Stimulated activated CD8-positive, alpha-beta memory T cell treated with anti-CD3 and anti-CD28 coated beads, Interleukin-15, amount 100 ng/mL, for 24 hours (primary cell): ENCODE measurements at places on chromosomes 12 and 14.

DNA sequence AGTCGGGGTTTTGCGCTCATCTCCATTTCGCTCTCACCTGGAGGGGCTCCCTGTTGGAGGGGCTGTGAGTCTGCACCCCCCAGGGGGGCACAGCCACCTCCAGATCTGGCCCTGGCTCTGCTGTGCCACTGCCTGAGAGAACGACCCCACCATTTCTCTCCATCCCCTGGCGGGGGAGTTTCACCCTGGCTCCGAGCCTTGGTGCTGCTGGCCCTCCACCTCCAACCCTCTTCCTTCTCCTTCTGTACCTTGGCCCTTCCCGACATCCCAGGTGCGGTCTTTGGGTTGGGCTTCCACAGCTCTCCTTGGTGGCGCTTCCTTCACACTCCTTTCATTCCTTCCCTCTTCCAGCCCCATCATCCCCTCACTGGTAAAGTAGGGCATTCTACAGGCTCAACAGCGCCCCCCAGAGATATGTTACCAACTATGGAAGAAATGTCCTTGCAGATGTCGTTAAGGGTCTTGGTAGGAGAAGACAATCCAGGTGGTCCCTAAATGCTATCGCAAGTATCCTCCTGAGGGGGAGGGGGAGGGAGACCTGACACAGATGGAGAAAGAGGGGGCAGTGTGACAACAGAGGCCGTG, 16.3 kb downstream of the SERPINA1 start:
- no peak for DNase-seq

GRCh38 chr14:33812601-33813000, 138.3 kb downstream of the EGLN3 start:
- no peak for DNase-seq

DNA sequence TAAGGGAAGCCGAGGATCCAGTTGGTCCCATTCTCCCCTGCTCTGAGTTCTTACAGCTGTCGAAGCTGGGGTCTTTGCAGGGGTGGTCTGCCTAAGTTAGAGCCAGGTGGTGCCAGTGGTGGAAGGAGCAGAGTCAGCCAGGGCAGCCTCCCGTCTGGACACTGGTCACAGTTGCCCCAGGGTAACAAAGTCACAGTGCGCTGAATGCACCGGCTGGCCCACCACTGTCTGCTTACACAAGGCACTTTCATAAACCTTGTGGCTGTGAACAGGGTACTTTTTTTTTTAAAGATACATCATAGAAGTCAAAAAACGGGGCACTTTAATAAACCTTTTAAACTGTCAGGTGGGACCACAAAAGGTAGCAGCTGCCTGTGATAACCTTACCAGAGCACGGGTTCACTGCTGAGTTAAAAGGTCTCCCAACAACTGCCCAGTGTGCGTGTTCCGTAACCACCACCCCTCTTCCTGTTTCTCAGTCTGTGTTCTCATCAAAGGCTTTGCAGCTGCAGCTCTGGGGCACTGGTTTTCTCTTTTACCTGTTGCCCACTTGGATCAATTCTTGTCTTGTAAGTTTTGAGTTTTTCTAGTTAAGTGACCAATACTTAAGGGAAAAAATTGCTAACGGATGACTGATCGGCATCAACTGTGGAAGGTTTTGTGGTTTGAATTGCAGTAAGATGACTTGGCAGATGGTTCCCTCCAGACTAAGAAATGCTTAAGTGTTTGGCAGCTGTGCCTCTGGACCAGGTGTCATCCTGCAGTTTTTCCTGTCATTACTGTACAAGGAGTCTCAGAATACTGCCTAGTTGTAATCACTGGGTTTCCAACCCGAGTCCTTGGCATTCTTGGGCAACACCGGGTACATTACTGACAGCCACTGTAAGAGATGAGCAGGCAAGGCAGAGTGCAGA, 55.9 kb downstream of the DYNC1H1 start:
- DNase-seq = no peak

GRCh38 chr14:22163051-22163450, 426.0 kb downstream of the DAD1 start:
- no peak for DNase-seq

- DNase-seq = no peak
These were observed 725.0 kb upstream of the FLRT2 start for GRCh38 chr14:84804895-84805294.

GRCh38 chr12:76199808-76200207, 115.3 kb upstream of the NAP1L1 start:
- DNase-seq = no peak

DNA sequence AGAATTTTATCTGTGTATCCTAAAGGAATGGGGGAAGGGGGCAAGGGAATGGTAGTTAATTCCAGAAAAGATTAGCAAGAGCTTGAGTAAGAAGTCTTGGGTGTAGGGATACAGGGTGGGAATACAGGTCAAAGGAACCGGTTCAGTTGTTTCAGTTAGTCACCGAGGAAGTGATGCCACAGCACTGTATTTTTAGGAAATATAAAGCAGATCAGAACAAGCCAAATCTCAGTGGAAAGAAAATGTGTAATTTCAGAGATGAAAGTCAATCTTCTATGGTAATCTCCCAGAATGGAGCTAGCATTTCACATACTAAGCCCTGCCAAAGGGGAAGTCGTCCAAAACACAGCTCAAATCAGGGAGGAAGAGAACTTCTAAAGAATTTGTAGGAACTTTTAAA, 4.7 kb upstream of the TUBA1C start:
- DNase-seq = no peak

- DNase-seq = no peak
These were observed 2.3 kb downstream of the ISCU start for GRCh38 chr12:108564724-108565123.

DNA sequence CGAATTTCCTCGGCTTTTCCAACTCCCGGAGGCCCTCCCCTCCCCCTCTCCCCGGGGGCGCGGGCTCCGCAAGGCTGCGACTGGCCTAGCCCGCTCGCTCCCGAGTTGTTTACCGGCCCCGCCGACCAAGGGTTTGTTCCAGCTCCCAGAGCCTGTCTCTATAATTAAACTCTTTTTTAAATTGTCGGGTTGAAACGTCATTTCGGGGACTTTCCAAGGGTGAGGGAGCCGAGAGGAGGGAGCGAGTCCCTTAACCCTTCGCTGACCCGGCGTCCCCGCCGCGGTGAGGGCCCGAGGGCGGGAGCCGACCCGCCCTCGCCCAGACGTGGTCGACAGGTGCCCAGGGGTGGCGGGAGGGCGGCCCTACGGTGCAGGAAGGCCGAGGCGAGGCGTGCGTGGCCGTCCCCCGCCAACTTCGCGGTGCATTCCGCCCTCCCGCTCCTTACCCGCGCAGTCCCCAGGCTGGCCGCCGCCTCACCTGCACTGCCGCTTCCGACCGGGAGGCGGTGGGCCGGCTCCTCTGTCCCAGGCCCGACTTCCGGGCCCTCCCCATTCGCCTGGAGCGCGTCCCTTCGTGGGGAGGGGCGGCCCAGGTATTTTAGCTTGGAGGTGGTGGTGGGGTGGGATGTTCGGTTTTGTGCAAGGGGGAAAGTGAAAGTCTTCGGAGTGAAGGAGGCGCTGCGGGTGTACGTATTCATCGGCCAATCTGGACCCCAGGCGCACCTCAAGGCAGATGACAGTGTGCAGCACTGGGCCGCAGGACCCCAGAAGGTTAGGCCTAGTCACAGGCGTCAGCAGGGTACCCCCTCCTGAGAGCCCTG, 2.9 kb upstream of the ZFP36L1 start:
- DNase-seq = peak; percentile 47

GRCh38 chr12:112750971-112751370, 40.6 kb upstream of the RPH3A start:
- DNase-seq = no peak

GRCh38 chr14:56581041-56581727, 1.6 kb downstream of the TMEM260 start:
- DNase-seq = no peak

DNA sequence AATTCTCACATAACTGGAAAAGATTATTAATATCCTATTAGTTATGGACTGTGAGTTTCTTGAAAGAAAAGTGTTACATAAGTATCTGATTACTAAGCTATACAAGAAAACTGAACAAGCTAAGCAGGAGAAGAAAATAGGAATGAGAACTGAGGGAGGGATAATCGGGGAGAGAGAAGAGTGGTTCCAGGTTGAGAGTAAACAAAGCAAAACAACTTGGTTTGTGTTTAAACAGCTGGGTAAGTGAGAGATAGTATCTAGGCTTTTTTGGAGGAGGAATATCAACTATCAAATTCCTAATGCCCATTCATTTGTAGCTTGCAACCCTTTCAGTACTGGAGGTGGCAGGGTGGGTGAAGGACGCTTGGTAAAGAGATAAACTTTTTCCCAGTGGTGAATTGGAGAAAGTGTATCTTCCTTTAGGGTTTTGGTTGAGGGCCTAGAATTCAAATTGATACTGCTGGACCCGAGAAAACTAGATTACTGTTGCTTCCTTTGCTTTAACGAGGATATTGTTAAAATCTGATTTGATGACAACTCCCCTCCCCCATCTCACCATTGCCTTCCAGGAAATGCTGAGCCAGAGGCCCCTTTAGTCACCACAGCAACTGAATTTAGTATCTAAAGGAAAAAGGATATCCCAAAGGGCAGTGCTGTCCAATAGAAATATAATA, 2.0 kb upstream of the SLC2A3 start:
- DNase-seq = no peak

DNA sequence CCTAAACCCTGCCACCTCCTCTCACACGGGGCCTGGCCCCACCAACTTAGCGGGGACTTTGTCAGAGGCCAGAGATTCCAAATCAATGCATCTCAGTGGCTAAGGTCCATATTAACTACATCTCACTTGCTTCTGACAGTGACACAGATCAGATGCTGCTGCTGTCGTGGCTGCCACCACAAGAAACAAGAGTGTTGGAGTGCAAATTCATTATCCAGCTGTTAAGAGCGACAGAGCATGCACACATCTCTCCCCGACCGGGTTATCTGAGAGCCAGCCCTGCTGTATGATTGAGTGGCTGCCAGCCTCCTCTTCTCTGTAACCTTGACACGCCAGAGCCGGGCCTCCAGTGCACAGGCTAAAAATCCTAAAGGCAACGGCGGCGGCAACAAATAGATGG, 40.2 kb downstream of the SPRING1 start:
- no peak for DNase-seq

DNA sequence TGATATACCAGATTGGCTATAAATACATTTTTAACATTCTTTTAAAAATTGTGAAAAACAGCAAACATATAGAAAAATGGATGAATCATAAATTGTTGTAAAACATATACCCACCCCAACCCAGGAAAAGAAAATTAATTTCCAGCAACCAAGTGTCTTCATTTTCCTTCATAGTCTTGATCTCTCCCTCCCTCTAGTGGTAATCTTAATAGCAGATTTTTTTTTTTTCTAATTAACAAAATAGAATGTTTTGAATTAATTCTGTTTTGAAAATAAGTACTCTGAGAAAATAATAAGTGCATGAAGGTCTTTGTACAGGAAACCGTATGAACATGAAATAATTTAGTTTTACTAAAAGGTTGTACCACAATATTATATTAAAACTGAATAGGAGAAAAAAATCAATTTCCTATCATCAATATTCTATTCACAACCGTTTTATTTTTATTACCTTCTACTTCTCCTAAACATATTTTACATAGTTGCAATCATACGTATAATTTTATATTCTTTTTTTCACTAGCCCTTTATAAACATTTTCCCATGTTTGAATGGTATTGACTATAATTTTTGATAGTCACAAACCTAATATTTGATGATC, 7.0 kb downstream of the ETNK1 start:
- no peak for DNase-seq

DNA sequence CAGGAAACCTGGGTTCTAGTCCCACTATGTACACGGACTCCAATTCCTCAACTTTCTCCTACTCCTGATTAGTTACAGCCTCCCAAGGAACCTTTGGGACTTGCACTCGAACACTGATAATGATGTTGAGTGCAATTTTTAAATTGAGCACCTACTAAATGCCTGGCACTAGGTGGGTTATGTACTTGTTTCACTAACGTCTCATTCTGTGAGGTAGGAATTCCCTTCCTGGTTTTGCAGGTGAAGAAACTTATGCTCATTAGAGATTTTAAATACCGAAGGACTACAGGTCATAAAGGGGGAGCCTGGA, 536 bp downstream of the PARPBP start:
- DNase-seq = no peak

- DNase-seq = no peak
These were observed 20.2 kb downstream of the OR4N2 start for GRCh38 chr14:19823765-19824164.

DNA sequence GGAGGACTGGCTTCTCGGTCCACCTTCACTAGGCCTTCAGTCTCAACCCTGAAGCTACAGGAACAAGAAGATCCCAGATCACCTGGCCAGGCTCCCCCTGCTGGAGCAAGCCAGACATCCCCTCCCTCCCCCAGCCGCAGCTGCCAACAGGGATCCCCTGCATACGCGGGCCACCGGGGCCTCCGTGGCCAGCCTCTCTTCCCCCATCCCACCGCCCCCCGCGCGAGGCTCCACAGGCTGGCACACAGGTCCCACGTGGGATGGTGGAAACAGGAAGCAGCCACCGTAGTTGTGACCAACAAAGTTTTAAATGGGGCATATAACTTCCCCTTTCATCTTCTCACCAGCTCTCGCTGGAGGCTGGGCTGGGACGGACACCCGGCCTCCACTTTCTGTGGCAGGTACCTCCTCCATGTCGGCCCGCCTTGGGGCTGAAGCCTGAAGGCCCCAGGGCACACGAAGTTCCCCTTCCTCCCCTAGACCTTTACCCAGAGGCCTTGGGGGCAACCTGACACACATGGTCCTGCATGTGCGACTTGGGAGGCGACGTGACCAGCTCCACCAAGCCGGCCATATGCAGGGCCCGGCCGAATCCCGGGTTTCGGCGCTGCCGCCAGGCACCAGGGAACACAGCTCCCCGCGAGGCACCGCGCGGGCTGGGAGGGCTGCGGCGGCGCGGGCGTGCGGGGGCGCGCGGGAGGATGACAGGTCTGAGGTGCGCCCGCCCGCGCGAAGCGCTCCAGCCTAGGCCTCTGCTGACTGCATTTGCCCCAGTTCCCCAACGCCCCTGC, 44.4 kb upstream of the PNMA1 start:
- DNase-seq = no peak

GRCh38 chr12:110745542-110746284, 3.0 kb upstream of the PPP1CC start:
- no peak for DNase-seq

DNA sequence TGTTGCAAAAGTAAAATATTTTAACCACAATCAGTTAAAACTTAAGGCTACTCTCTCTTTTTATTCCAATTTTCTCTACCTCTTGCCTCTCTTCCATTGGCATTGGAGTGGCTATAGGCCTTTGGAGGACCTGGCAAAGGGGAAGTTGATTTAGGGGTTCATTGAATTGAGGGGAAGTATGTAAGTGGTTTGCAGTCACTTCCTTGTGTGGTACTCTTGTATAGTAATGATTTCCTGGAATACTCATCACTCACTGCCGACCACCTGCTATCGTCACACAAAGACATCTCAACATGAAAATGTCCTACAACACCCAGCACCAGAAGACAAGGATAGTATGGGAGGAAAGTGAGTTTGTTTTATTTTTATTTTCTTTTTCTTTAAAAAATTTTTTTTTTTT, 45.7 kb upstream of the CPM start:
- DNase-seq = no peak

- no peak for DNase-seq
These were observed 28.2 kb upstream of the BCAT1 start for GRCh38 chr12:24977060-24977459.

GRCh38 chr12:84920331-84920730, 7.7 kb upstream of the SLC6A15 start:
- DNase-seq = no peak
